ENCODE measurements at places on chromosomes 1 and 21. TPM values are rescaled to one million over a fixed set of nuclear protein-coding genes. Genes with fewer than 3 reads are reported as not detected.

NOS1AP gene
- total RNA-seq: not detected

DNA sequence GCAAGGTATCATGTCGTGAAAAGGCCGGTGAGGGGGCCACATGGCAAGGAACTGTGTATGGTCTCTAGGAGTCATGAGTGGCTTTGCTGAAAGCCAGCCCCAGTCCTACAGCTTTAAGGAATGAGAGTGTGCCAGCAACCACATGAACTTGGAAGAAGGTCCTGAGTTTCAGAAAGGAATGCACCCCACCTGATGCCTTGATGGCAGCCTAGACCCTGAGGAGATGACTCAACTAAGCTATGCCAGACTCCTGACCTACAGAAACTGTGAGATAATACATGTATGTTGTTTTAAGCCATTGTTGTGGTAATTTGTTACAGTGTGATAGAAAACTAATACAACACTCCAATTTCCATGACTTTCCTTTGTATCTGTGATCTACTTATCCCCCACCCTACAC lies 33.5 kb upstream of the AKT3 start:
- H3K4me3 ChIP-seq: no peak overlapping the region
- H3K27ac ChIP-seq: no peak overlapping the region
- H3K27me3 ChIP-seq: no peaks in the 10 kb centered on the region
- H3K36me3 ChIP-seq: no peaks in the 10 kb centered on the region
- H3K4me1 ChIP-seq: no peaks in the 10 kb centered on the region
- DNase-seq: no peak

DNA sequence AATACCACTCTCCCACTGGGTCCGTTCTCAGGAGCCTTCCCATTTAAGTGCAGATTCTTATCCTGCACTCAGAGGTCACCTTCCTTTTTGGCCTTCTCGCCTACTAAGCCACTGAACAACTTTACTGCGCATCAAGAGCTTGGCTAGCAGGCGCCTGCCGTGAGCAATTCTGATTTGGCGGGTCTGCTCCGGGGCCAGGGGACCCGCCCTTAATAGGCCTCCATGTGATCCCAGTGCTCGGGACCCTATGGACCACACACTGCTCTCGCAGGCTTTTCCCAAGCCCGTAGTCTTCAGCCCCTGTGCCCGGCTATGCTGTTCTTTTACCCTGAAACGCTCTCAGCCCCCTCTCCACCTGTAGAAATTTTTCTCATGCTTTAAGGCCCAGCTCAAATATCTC lies 45.1 kb downstream of the BCL9 start:
- H3K27ac ChIP-seq: no peak overlapping the region
- no peak for DNase-seq
- H3K4me1 ChIP-seq: peaks cover 5% of the 10 kb centered on the region
- H3K36me3 ChIP-seq: no peaks in the 10 kb centered on the region
- peaks cover 44% of the 10 kb centered on the region for H3K27me3 ChIP-seq
- no peak overlapping the region for H3K4me3 ChIP-seq

- peaks cover 2% of the 10 kb centered on the region for H3K27me3 ChIP-seq
- no peak for DNase-seq
- no peaks in the 10 kb centered on the region for H3K4me1 ChIP-seq
- no peak overlapping the region for H3K27ac ChIP-seq
- H3K4me3 ChIP-seq: no peak overlapping the region
- no peaks in the 10 kb centered on the region for H3K36me3 ChIP-seq
Measured at GRCh38 chr1:33903210-33903589, 39.3 kb downstream of the HMGB4 start.

GRCh38 chr1:153344718-153345025 lies 4.0 kb downstream of the PGLYRP4 start:
- no peak overlapping the region for H3K27ac ChIP-seq
- H3K4me3 ChIP-seq: no peak overlapping the region
- H3K36me3 ChIP-seq: no peaks in the 10 kb centered on the region
- peaks cover 56% of the 10 kb centered on the region for H3K27me3 ChIP-seq
- H3K4me1 ChIP-seq: peaks cover 43% of the 10 kb centered on the region
- no peak for DNase-seq

DNA sequence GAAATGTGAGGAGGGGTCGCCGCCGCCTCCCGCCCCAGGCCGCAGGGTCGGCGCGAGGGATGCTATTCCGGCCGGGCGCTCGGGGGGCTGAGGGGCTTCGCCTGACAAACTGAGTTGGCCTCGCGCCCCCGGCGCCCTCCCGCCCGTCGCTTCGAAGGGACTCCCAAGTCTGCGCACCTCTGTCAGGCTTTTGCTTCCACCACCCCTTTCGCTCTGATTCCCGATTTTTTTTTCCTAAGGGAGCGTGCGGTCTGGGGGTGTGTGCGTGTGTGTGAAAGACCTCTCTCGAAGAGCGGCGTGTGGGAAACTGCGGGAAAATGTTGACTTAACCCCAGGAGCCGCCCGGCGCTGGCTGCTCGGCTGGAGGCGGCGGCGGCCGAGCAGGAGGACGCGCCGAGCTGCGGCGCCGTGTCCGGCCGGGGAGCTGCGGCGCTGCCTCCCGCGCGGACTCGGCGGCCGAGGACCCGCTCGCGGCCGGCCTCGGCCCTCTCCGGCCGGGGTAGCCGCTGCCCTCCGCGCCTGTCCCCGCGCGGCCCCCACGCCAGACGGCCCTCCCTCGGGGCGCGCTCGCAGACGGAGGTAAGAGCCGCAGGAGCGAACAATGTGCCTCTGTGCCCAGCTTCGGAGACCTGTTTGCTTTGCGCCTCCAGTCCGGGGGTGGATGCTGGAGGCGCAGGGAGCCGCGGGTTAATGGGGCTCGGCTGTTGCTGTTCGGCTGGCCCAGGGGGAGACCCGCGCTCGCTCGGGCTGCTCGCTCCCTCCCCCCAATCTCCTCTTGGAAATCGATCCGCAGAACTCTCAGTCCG lies 1.1 kb downstream of the ADGRL2 start:
- peaks cover 2% of the 10 kb centered on the region for H3K4me1 ChIP-seq
- no peak overlapping the region for H3K4me3 ChIP-seq
- no peak for DNase-seq
- peaks cover 3% of the 10 kb centered on the region for H3K36me3 ChIP-seq
- peaks cover 54% of the 10 kb centered on the region for H3K27me3 ChIP-seq

- peaks cover 37% of the 10 kb centered on the region for H3K27me3 ChIP-seq
- H3K4me1 ChIP-seq: peaks cover 2% of the 10 kb centered on the region
- no peak overlapping the region for H3K27ac ChIP-seq
- H3K36me3 ChIP-seq: no peaks in the 10 kb centered on the region
Measured at GRCh38 chr1:64492424-64492823, 22.5 kb downstream of the CACHD1 start.

GRCh38 chr1:109642626-109643025 lies 13.3 kb upstream of the GSTM4 start:
- H3K27me3 ChIP-seq: peaks cover 2% of the 10 kb centered on the region
- H3K4me1 ChIP-seq: peaks cover 11% of the 10 kb centered on the region
- H3K36me3 ChIP-seq: no peaks in the 10 kb centered on the region
- no peak for DNase-seq
- H3K4me3 ChIP-seq: no peak overlapping the region

ST7L gene
- 18.9 TPM for total RNA-seq

DNA sequence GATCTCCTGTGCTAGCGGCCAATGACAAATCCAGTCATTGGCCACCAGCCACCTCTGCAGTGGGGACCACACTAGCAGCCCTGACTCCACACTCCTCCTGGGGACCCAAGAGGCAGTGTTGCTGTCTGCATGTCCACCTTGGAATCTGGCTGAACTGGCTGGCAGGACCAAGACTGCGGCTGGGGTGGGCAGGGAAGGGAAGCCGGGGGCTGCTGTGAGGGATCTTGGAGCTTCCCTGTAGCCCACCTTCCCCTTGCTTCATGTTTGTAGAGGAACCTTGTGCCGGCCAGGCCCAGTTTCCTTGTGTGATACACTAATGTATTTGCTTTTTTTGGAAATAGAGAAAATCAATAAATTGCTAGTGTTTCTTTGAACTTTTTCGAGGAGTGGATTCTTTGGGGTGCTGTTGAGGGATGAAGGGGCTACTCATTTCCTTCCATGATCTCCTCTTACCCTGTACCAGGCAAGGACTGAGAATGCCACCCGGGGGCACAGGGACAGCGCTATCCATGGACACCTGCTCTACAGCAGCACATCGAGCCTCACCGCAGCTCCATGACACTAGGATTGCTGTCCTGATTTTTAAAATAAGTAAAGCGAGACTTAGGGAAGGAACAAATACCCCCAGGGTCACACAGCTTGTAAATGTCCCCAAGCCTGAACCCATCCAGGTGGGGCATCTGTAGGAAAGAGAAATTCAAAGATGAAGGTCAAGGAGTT lies 44.7 kb downstream of the TNNT2 start:
- H3K36me3 ChIP-seq: no peaks in the 10 kb centered on the region
- no peak overlapping the region for H3K4me3 ChIP-seq
- H3K27ac ChIP-seq: no peak overlapping the region
- H3K4me1 ChIP-seq: no peaks in the 10 kb centered on the region
- H3K27me3 ChIP-seq: peaks cover 8% of the 10 kb centered on the region

DNA sequence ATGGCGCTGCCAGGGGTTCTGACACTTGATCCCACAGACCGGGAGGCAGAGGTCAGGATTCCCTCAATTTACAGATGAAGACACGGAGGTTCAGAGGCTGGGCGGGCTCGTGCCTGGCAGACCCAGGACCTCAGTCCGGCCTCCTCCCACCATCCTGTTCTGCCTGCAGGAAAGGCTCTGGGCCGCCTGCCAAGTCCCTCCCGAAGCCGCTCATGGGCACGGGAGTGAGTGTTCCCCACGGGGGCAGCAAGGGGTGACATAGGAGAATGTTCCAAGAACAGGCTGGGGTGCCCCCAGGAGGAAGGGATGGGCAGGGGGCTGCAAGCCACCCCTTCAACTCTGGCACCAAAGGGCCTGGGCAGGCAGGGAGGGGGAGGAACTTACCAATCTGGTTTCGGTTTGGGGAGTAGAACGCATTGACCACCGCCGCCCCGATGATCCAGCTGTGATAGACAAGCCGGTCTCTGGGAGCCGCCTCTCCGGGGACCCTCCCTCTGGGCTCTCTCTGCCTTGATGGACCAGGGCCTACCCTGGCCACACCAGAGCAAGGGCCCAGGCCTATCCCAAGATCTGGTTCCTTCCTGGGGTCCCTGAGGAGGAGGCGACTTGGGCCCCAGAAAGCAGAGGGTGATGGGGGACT lies 7.5 kb downstream of the PRXL2B start:
- no peak overlapping the region for H3K4me3 ChIP-seq
- H3K27me3 ChIP-seq: no peaks in the 10 kb centered on the region
- no peaks in the 10 kb centered on the region for H3K4me1 ChIP-seq
- DNase-seq: no peak
- no peak overlapping the region for H3K27ac ChIP-seq

DNA sequence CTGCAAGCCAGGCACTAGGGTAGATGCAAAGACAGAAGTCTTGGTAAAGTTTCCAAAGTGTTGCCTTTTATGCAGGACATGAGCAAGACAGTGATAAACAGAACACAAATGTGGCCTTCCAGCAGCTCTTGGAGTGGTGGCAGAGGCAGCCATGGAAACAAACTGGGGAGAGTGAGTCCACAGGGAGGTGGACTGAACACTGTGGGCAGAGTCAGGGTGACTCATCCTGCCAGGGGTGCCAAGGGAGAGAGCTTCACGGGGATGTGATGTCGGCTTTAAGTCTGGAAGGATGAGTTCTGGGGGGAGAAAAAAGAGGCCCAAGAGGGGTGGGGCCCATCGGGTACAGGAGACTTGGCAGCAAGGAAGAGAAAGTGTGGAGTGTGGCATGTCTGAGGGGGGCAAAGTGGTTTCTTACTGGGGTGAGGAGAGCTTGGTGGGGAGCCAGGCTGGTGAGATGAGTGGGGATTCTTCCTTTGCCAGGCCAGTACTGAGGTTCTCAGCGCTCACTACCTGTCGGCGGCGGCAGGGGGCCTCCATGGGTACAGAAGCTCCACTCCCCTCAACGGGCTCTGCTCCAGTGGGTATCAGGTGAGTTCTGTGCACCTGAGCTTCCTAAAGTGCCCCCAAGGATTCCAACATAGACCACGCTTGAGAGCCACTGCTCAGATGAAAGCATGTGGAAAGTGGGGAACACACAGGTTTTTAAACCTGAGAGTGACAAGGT lies 41.8 kb downstream of the KIAA0040 start:
- DNase-seq: no peak
- peaks cover 49% of the 10 kb centered on the region for H3K27me3 ChIP-seq
- no peaks in the 10 kb centered on the region for H3K36me3 ChIP-seq
- no peak overlapping the region for H3K4me3 ChIP-seq
- H3K4me1 ChIP-seq: peaks cover 9% of the 10 kb centered on the region

LEFTY2 gene
- total RNA-seq: not detected

MSH4 gene
- 0.47 TPM for total RNA-seq

EXTL1 gene
- not detected for total RNA-seq

DNA sequence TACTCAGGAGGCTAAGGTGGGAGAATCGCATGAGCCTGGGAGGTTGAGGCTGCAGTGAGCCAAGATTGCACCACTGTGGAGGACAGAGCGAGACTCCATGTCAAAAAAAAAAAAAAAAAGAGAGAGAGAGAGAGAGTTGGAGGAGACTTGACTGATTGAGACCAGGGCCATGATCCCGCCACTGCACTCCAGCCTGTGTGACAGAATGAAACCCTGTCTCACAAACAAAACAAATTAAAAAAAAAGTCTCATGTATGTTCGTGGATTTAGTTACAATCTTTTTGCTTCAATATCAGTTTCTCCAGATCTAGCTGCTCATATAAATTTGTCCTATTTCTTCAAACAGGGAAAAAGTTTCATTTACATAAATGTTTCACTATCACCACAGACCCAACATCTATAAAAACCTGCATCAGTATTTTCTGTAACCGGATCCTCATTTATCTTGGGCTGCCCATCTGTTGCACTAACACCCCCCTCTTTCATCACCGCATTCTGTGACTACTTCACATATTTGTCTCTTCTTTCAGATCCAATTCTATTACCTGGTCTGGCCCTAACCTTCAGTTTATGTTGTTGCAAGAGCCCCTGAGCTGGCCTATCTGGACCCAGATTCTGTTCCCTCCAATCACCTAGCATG lies 127.0 kb downstream of the GREM2 start:
- H3K36me3 ChIP-seq: no peaks in the 10 kb centered on the region
- no peak overlapping the region for H3K4me3 ChIP-seq
- no peak overlapping the region for H3K27ac ChIP-seq
- no peaks in the 10 kb centered on the region for H3K4me1 ChIP-seq

FAM72C gene
- 15.3 TPM for total RNA-seq

HAPLN2 gene
- not detected for total RNA-seq

FRRS1 gene
- 4.9 TPM for total RNA-seq

GRCh38 chr1:245550720-245551043 lies 395.9 kb downstream of the KIF26B start:
- no peaks in the 10 kb centered on the region for H3K36me3 ChIP-seq
- H3K4me1 ChIP-seq: no peaks in the 10 kb centered on the region
- no peak for DNase-seq
- no peaks in the 10 kb centered on the region for H3K27me3 ChIP-seq
- H3K4me3 ChIP-seq: no peak overlapping the region

DNA sequence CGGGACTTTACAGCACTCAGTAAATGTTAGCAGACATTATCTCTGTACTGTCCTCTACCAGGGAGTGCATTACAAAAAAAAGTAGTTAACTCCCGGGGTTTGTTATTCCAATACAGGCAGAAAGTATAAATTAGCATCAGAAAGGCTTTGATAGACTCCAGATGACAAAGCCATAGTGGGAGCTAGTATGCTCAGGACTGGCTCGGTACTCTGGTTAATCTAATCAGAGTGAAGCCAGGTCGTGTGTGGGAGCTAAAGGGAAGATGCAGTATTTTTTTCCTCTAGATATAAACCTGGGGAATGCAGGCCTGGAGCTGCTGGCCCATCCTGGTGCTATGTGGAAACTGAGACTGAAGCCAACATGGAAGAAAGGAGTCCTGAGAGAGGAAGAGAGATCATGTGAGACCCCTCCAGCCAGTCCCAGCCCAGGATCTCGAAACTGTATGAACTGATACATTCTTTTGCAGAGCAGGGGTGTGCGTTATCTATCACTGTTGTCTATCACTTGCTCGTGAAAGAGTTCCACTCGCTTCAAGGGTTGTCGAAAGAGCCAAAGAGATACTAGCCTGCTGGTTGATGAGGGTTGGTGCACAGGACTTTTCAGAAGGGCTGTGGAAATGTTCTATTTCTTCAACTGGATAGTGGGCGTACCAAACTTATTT lies 125.8 kb downstream of the PLPP3 start:
- H3K4me3 ChIP-seq: no peak overlapping the region
- no peaks in the 10 kb centered on the region for H3K36me3 ChIP-seq
